Activated naive CD8-positive, alpha-beta T cell treated with anti-CD3 and anti-CD28 coated beads, Interleukin-2, amount 50 U/mL, for 24 hours (primary cell): ENCODE measurements at places on chromosomes 6 and 20.

DNA sequence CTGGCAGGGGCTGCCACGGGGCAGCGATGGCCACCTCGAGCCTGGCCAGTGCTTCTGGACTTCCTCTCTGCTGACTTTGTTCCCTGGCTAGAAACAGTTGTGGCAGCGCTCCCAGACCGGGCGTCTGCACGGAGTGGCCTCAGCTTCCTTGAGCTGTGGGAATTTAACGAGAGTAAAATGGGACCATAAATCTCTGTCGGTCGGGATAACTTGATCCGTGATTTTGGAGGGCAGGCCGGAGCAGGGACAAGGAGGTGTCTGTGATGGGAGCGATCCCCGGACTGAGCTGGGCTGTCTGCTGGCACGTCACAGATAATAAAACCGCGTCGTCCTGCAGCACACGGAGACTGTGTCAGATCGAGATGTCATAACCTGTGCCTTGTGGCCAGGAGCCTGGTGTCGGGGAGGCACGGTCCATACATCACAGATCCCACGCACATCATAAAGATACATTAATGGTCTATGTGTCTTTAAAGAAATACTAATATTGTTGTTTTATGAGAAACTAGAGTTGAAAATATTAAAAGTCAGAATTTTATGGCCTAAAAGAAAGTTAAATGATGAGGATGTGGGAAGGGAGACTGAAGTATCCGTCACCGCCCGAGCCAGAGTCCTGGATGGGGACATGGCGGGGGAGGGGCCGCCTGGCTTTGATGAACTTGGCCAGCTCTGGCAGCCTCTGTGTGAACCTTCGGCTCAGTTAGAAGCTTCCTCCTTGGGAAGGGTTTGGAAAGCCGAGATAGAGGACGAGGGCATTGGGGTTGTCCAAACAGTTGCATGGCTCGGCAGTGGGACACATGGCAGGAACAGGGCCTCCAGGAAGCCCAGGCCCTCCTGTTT is 6.5 kb upstream of the RBBP8NL start:
- DNase-seq, result no peak

DNA sequence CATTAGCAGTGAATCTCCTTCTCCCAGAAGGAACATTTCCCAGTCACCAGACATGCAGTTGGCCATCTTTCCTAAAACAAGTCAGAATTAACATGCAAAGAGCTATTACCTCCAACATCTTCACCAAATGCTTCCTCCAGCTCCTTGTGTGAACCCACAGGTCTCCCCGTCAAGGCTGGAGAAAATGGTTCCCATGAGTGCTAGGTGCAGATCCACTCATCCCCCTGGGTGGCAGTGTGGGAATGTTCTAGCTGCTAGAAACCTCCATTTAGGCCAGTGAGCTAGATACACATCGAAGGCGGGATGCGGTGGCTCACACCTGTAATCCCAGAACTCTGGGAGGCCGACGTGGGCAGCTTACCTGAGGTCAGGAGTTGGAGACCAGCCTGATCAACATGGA is 603.9 kb upstream of the SLC35B3 start:
- DNase-seq, result no peak

DNA sequence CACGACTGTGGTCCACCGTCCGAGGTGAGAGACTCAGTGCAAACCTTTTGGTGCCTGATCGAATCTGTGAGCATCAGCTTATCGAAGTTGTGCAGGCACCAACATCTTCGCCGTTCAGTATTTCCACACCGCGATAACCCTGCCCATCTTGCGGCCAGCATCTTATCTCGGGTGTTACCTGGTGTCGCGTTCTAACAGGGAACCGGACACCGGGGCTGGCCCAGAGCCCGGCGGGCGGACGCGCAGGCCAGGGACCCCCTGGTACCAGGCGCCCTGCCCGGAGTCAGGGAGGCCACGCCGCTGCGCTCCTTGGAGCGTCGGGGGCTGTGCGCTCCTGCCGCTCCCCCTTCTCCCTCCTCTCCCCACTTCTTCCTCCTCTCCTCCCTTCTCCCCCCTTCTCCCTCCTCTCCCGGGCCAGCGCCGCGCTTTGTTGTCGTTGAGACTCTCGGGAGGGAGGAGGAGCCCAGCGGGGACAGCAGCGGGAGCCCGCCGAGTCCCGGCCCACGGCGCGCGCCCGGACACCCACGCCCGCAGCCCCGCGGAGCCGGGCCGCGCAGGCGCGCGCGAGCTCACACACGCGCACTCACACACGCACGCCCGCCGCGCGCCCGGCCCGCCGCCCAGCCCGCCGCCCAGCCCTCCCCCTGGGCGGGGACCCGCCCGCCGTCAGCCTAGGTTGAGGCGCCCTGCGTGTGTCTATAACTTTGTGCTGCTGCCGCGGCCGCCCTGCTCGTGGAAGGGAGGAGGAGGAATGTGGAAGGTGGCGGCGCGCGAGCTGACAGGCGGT is 1.4 kb upstream of the FOXO3 start:
- DNase-seq, result peak; percentile 82

DNA sequence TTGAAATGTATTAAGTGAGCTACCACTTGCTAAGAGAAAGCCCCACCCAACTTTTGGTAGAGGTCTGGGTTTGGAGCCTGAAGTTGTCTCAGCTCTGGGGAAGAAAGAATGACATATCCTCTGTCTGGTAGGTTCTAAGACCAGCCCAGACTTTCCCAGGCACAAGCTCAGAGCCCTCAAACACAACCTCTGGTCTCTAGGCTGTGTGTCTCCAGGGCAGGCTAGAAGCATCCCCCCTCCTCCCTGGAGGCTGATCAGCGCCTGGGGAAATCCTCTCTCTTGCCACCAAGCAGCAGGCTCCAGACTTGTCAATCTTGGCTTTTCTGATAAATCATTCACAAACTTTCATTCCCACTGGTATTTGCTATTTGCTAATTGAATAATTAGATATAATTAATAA is 226.5 kb upstream of the CST7 start:
- DNase-seq, result no peak

DNA sequence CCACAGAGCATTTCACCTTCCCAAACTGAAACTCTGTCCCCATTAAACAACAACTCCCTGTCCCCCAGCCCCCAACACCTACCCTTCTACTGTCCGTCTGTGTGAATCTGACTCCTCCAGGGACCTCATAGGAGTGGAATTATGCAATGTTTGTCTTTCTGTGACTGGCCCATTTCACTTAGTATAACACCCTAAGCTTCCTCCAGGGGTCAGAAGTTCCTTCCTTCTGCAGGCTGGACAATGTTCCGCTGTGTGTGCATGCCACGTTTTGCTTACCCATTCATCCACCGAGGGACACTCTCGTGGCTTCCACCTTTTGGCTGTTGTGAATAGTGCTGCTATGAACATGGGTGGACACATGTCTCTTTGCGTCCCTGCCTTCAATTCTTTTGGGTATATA is 37.6 kb upstream of the MPC1 start:
- no peak for DNase-seq

DNA sequence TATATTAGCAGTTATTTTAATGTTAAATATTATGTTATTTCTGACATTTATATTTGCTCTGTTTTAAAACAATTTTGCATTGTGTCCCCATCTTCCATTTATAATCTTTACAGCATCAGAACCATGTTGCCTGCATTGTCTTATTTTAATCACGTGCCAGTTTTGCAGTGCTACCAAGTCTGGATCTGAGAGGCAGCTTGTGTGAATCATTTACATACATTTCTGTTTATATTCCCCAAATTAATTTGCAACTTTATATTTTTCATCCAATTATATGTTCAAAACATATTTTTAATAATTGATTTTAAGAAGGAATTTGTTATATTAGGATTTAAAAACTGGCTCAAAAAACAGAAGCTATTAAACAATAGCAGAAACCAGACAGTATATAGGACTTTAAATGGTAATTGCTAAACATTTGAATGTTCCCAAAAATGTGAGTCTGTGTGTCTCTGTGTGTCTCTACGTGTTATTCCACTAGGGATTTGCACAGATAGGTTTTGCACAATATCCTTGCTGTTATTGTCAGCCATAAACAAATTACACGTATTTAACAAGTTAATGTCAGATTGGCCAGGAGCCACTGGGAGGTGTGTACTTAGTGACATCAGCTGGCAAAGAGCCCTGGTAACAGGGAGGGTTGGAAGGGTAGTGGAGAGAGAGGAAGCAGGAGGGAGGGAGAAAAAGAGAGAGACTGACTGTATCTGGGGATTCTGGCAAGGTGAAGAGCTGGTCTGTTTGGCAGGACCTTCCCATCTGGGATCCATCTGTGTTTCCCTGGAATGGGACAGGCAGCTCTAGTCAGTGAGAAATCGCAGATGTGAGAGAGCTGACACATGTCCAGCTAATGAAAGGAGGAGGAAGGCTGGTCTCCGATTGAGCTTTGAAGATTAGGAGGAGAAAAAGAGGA is 72.1 kb downstream of the CBFA2T2 start:
- DNase-seq, result no peak
